G401 (cell line): ENCODE measurements at places on chromosomes 4 and X. TPM values are rescaled to one million over a fixed set of nuclear protein-coding genes. Genes with fewer than 3 reads are reported as not detected.

AKAP14 gene
- not detected in 2 replicates for total RNA-seq

DNA sequence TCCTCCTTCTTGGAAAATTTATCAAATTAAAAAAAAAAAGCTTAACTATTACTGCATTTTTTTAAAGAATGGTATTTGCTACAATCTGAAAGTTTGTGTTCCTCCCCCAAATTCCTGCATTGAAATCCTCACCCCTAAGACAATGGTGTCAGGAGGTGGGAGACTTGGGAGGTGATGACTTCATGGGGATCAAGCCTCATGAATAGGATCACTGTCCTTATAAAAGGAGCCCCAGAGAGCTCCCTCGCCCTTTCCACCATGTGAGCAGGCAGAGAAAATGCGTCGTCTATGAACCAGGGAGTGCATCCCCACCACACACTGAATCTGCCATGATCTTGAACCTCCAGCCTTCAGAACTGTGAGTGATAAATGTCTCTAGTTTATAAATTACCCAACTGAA, 38.0 kb downstream of the DHRSX start:
- DNase-seq = no peak

DNA sequence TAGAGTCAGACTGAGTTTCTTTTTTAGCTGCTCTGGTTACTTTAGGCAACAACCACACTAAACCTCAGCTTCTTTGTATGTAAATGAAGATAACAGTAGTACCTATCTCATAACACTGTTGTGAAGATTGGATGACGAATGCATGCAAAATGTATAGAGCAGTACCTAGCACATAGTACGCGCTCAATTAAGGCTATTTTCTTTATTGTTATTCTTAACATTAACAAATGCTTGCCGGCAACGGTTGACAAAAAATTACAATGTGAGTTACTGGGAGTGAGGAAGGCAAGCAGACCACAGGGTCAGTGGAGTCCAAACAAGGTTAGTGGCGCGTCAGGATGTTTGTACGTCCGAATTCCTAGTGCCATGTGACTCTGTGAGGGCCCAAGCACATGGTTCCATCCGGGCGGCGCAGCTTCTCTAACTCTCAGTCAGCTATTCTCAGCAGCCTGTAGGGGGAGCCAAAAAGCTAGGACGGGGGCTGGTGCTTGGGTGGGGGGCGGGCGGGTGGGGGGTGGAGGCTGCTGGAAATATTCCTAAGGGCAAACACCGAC, 821 bp upstream of the NALF2 start:
- peak; percentile 71 for DNase-seq

GRCh38 chr4:156898373-156899117, 73.1 kb downstream of the PDGFC start:
- DNase-seq = no peak

SLC10A6 gene
- not detected in 2 replicates for total RNA-seq

NUP62CL gene
- total RNA-seq = not detected in 2 replicates

- DNase-seq = no peak
Observed at GRCh38 chr4:126341927-126342326, 1027.2 kb downstream of the FAT4 start.

DNA sequence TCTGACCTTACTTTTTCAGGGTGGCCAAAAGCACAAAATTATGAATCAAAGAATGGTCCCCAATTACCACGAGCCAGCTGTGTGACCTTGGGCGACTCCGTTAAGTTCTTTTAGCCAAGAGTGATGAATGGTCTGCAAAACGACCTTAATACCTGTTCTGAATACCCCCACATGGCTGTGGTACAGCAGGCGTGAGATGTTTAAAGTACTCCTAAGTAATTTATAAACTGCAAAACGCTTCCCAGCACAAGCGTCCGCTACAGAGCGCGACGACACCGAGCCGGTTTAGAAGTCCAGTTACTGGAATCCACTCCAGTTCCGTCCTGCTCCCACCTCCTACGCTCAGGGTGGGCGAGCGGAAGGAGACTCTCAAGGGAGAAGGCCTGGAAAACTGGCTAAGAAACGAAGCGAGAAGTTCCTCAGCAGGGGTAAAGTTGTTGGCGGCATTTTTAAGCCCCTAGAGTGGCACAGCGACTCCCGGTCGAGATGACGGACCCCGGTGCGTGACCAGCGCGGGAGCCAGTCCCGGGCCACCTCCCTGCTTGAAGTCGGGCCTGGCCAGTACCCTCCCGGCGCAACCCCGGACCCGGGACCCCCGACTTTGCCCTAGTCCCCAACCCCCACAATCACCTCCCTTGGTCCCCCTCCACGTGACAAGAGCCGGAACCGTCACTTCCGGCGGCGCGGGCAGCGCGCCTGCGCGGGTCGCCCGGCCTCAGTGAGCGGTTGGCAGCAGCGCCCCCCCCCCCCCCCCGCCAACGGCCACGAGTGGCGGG, 659 bp upstream of the BMP2K start:
- peak; percentile 75 for DNase-seq

DNA sequence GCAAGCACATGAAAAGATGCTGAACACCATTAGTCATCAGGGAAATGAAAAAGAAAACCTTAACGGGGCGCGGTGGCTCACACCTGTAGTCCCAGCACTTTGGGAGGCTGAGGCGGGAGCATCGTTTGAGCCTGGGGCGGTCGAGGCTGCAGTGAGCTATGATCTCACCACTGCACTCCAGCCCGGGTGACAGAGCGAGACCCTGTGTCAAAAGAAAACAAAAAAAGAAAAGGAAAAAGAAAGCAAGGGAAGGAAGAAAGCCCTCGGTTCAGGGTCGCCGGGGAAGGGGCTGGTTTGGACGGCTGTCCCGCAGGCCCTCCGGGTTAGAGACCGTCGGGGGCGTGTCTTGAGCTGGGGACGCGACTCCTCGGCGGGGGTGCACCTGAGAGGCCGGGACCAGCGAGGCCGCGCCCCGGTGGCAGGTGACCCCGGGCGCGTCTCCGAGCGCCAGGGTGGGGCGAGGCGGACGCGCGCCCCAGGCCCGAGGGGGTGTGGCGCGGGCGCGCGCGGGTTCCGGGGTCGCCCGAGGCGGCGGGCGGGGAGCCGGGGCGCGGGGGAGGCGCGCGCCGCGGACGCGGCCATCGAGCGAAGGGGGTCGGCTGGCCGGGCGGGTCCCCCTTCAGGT, 478 bp upstream of the PLXNA3 start:
- no peak for DNase-seq

GRCh38 chrX:31836479-31836878, 764.6 kb upstream of the FTHL17 start:
- peak; percentile 15 for DNase-seq

- DNase-seq = no peak
Observed at GRCh38 chrX:47176101-47176740, 17.4 kb upstream of the UBA1 start.

DNA sequence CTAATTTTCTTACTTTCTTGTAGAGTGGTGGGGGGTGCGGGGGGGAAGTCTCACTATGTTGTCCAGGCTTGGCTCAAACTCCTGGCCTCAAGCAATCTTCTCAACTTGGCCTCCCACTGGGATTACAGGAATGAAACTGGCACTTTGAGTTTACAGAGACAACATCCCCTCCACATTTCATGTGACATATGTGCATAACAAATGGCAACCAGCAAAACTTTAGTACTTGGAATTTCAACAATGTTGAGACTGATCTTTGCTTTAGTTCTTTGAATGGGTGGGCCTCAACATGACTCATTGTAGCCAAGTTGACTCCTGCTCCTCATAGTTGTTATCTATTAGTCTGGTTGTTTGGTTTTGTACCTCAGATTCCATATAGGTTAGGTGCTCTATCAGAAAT, 11.4 kb upstream of the FMR1 start:
- DNase-seq = no peak

RELL1 gene
- 14.3 and 34.0 TPM in 2 replicates for total RNA-seq

- DNase-seq = no peak
Observed at GRCh38 chrX:69140837-69141236, 24.4 kb downstream of the PJA1 start.

BRS3 gene
- total RNA-seq = not detected in 2 replicates

- DNase-seq = peak; percentile 36
Observed at GRCh38 chr4:70651864-70652506, 14.3 kb downstream of the JCHAIN start.

DNA sequence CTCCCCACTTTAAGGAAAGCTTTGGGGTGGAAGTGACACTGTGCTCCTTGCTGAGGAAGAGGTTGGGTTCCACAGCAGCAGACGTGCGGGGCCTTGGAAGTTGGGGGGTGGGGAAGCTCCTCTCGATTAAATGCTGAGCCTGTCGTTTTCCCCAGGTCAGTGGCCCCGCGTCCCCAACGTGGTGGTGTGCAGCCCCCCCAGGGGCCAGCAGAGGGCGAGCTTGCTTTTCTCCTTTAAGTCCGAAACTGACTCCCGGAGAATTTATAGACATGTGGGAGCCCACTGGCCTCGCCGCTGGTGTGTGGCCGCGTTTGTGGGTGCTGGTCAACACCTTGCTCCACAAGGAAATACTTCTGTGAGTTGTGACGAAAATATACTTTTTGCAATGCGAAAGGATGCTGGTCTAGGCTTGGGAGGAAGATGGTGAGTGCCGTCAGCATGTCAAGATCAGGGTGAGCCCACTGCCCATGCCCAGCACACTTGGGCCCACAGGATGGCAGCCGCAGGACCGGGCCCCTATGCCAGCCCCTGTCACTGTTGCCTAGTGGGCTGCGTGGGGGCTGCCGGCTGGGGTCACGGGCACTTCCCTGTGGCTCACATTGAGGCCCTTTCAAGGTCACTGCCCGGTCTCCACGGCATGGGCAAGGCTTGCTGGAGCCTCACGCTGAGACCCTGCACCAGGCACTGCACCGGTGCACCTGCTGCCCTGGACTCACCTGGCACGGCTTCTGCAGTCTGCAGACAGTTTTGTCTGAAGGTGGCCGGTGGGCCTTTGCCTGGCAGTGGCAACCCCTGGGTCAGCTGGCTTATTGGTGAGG, 9.4 kb downstream of the UVSSA start:
- peak; percentile 84 for DNase-seq

GLRA2 gene
- total RNA-seq = not detected in 2 replicates

DNA sequence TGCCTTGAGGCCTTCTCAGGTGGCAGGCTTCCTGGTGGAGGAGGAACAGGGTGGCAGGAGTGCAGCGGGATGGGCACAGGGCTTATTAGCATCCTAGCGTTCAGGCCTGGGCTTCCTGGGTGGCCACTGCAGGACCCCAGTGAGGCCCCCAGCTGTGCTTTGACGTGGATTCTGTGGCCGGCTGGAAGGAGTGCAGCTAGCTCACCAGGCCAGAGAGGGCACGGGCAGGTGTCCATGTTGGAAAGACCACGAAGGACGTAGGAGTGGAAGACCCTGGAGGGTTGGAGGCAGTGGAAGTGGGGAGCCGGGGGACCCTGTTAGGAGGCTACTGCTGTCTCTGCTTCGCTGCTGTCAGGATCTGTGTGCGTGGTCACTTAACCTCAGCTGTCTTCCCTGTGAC, 13.3 kb upstream of the TADA2B start:
- no peak for DNase-seq

GRCh38 chr4:21769404-21770147, 179.0 kb downstream of the KCNIP4 start:
- DNase-seq = no peak

HELQ gene
- total RNA-seq = 9.7 and 12.7 TPM in 2 replicates
